ENCODE measurements at places on chromosomes 3 and 15.

DNA sequence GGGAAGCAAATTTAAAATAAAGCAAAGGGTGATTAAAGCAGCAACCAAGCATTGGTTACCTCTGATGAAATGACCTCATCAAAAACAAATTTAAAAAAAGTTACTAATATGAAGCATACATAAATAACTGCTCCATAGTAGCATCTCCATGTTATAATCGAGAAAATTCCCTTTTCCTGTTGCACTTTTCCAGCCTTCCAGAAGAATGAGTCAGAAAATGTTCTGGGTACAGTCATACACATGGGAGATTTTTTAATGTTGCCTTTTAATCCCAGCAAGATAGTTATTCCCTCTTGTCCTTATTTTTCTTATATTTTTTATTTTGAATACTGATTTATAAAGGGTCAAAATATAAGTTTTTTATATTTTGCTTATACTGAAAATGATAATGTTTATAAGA is 2.6 kb upstream of the TMCO5A start:
- no peak for DNase-seq

DNA sequence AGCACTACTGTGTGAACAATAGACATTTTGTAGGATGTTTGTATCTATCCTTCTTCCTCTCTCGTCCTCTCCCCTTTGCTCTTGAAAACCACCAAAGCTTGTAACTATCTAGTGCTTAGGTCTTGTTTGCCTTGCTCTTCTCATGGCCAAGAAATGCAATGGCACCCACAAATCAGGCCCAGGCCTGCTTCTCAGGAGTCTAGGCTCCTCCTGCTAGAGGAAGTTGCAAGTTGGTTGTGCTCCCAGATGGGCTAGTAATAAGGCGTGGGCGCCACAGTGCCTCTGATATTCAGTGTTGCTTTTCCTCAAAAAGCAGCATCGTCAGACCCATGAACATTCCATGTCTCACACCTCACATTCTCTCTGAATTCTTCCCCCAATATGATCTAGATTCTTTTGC is 28.7 kb downstream of the ZNF385D start:
- DNase-seq: no peak

- DNase-seq: no peak
Measured at GRCh38 chr15:75721923-75722870, 9.5 kb upstream of the CSPG4 start.

DNA sequence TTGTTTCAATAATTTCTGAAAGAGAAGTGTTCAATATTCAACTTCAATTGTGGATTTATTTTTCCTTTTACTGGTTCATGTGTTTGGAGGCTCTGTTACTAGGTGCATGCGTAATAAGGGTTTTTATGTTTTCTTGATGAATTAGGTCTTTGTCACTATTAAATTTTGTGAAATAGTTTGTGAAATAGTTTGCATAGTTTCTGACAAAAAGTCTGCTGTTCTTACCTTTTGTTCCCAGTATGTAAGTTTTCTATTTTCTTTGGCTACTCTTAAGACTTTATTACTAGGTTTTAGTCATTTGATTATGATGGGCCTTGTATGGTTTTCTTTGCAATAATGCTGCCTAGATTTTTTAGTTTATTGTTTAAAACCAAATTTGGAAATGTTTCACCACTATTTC is 38.0 kb downstream of the MEF2A start:
- DNase-seq: no peak
